ENCODE measurements at places on chromosomes 12 and 14.

GRCh38 chr12:121857322-121858246 lies 1.1 kb downstream of the HPD start:
- DNase-seq, result no peak

DNA sequence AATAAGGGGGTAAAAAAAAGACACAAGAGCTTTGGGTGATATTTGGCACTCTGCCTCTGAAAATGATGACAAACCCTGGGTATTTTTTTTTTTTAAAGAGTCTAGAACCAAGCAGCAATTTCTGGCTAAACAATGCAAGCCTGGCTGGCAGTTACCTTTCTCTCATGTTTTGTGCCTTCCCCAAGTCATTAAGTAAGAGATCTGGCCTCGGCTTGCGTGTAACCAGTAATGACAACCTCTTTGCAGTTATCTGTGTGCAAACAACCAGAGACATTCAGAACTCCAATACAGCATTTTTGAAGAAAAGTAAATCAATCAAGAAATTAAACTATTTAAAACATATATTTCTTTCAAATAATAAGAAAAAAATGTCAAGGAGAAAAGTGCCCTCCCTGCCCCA lies 167.5 kb downstream of the KCNC2 start:
- DNase-seq, result no peak

DNA sequence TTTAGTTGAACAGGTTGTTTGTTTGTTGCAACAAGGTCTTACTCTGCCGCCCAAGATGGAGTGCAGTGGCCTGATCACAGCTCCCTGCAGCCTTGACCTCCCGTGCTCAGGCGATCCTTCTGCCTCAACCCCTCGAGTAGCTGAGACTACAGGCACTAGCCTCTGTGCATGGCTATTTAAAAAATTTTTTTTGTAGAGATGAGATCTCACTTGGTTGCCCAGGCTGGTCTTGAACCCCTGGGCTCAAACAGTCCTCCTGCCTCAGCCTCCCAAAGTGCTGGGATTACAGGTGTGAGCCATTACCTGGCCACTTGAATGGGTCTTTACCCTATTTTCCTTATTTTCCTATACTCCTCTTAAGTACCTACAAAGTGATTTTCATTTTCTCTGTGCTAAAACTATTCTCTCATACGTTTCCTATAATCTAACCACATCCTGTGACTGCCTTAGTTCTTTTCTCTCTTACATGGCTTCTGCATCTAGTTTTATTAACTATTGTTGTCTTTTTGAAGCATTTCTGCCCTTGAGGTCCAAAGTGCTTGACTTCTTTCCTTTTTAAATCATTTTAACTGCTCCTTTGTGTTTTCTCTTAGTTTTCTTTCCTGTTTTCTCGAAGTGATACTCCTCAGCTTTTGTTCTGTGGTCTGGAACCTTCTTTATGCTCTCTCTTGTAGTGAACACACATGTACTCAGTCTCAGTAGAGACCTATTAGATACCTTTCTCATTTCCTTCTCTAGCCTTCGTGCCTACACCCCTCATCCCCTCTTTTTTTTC lies 14.1 kb downstream of the GPX2 start:
- DNase-seq, result no peak

- no peak for DNase-seq
Observed at GRCh38 chr14:68687746-68688145, 105.1 kb downstream of the ZFP36L1 start.

- DNase-seq, result no peak
Observed at GRCh38 chr12:107178776-107179175, 85.4 kb upstream of the CRY1 start.

GRCh38 chr12:60832290-60832689 lies 1236.5 kb downstream of the SLC16A7 start:
- no peak for DNase-seq

GRCh38 chr14:32171469-32171868 lies 30.4 kb upstream of the RNU6-7 start:
- no peak for DNase-seq

DNA sequence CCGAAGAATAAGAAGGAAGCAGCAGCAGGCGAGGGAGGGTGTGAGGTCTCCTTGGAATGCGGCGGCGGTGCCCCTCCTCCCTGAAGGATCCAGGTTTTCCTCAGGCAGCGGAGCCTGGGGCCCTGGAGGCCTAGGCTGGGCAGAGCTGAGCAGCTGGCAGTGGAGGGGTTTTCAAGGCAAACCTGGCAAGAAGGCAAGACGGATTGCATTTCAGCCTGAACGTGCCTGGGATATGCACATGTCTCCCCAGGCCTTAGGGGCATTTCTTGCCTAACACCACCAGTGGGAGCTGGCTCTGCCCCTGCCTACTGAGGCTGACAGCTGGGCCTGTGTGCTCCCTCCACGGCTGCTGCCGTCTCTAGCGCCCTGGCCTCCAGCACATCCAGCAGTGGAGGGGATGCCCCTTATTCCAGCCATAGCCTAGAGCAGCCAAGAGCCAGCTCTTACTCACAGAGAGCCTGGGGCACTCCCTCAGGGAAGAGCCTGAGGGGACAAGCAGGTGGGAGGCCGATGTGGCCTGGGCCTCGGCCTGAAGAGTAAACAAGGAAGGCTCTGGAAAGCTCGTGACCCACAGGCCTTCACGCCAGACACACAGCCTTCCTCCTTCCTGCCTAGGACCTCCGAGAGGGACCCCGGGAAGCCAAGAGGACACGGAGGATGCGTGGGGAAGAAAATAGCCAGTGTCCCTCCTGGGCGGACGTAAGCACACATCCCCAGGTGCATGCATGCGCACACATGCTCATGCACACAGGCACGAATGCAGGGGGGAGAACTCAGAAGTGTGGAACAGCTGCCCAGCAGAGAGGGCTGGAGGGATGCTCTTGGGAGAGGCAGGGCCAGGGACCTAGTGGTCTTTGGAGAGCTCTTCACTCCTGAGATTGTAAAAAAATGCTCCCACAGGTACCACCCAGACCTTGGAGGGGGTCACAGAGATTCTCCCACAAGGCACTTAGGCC lies 23.0 kb upstream of the EIF2B2 start:
- no peak for DNase-seq

GRCh38 chr12:29569132-29569757 lies 71.8 kb upstream of the OVCH1 start:
- DNase-seq, result no peak

DNA sequence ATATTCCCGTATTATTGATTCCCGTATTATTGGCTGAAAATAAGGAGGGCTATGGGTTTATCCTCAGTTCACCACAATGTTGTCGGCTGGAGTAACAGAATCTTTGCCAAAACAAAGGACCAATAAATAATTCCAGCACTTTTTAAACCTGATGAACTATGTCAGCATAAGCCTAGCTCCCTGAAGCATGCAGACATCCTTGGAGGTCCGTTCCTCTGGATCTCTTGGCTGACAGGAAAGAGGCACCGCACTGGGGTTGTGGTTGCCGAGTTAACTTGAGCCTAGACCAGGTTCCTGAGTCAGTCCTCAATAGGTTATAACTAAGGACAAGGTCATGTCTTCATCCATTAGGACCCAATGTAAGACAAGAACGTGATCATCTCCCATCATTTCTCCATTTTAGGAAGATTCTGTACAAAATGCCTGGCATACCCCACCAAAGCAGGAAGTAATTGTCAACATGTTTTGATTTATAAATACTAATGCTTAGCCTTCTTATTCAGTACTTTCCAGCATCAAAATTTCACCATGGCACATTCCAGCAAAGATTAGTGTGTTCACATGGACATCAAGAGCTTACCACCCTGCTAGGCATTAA lies 36.6 kb downstream of the NID2 start:
- no peak for DNase-seq

- no peak for DNase-seq
Observed at GRCh38 chr12:30884799-30885198, 41.7 kb upstream of the TSPAN11 start.

DNA sequence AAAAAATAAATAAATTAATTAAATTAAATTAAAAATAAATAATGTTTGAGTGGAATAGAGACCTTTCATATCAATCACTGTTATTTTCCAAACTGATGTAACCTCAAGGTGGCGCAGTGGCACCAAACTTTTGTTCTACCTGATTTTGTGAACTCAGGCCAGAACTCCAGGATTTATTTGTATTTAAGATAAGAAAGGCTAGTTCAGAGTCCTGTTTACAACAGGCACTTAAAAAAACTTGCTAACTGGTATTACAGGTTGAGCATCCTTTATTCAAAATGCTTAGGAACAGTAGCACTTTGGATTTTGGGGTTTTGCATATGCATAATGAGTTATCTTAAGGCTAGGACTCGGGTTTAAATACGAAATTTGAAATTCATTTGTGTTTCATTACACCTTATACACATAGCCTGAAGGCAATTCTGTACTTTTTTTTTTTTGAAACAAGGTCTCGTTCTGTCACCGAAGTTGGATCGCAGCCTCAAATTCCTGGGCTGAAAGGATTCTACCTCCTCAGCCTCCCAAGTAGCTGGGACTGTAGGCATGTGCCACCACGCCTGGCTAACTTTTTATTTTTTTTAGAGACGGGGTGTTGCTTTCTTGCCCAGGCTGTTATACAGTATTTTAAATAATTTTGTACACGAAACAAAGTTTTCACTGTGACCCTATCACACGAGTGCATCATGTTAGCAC lies 32.4 kb downstream of the YY1 start:
- DNase-seq, result no peak

DNA sequence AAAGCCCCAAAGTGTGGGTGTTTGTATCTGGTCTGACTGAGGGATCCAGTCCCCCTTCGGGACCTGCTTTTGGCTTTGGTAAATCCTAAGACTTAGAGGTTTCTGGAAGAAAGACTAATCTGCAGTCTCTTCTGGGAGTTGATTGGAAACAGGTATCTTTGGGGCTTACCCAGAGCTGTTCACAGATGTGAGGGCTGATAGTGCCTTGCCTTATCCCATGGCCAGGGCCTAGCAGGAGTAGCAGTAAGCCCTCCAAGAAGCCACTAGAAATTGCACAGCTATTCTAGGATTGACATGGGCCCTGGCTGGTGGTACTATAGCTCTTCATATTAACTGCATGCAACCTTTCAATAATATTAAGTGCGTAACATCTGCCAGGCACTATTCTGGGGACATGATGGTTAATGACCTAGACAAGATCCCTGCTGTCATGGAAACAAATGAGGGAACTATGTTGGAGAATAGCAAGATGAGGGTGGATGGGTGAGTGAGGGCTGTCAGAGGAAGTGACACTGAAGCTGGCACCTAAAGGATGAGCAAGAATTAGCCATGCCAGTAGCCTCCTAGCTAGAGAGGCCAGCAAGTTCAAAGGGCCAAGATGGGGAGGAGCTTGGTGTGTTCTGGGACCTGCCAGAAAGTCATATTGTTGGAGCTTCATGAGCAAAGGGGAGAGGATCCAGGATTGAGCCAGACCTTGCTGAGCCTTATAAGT lies 71.7 kb downstream of the CRADD start:
- no peak for DNase-seq

DNA sequence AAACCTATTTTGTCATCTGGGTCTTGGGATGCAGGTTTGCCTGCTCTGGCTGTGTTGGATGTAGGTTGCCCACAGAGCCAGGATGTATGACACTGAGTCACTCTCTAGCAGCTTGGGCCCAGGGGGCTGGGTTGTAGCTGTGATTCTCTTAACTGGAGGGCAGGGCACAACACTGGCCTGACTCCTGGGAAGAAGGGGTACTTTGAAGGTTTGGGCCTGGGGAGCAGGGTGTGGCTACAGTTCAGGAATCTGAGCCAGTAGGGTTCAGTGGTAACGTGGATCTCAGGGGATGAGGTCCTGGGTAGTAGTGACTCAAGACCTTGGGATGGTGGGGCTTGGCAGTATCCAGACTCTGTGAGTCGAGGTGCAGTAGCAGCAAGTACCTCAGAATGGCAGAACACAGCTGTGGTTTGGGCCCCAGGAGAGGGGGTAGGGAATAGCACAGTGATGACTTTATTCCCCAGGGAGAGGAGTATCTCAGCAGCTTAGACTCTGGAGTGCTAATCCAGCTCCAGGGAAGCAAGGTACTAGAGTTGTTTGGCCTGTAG lies 25.7 kb downstream of the TBC1D15 start:
- no peak for DNase-seq

GRCh38 chr14:81591266-81591665 lies 57.6 kb upstream of the SEL1L start:
- no peak for DNase-seq

DNA sequence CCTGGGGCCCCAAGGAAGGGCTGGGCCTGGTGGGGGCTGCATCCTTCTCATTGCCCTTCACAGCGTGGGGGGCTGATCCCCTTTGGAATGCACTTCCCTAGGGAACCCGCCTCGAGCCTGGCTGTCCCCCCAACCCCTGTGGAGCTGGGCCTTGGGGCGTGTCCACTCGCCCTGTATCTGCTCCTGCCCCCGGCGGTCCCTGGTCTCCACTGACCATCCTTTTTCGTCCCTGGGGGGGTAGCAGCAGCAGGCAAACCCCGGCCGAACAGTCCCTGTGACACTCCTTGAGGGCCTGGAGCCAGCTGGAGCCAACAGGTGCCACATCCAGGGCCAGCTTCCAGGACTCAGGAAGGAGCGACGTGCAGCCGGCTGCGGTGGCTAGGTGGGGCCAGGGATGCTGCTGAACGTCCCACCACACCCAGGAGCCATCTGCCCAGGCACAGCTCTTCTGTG lies 9.4 kb upstream of the GPR132 start:
- DNase-seq, result no peak

DNA sequence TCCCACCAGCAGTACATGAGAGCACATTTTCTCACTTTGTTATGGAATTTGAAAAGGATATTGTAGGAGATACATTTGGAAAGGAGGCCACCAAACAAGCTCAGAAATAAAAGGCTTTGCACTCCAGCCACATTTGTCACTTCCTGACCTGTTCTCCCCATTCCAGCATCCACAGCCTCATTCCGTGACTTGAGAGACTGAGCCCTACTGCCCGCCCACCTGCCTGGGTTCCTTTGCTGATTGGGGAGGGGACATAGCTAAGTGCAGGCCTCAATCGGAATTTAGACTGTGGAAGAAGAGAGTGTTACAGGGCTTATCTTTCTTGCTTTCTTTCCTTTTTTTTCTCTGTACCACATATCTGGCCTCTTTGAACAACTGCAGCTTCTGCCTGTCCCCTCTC lies 735.4 kb upstream of the TMEM132C start:
- DNase-seq, result no peak

DNA sequence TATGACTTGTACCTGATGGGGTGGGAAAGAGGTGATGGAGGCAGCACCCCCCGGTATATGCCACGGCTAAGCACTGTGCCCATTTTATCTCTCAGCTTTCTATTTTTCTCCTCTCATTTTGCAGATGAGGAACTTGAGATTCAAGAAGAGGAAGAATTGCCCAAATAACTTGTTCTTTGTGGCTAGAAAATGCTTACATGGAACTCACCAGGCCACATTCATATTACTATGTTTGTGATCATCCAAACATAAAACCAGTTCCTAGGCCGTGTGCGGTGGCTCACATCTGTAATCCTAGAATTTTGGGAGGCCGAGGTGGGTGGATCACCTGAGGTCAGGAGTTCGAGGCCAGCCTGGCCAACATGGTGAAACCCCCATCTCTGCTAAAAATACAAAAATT lies 14.5 kb upstream of the PSMD9 start:
- DNase-seq, result no peak

DNA sequence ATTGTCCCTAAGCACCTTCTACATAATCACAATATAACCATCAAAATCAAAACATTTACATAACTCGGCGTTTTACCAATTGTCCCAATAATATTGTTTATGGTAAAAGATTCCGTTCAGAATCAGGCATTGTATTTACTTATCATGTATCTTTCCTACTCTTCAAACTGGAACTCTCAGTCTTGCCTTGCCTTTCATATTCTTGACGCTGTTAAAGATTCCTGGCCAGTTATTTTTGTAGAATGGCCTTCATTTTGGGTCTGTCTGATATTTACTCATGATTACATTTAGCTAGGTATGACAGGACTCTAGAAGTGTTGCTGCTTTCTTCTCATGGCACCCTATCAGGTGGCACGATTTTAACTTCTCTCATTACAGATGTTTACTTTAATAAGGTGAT lies 850 bp upstream of the HEATR5A start:
- no peak for DNase-seq

Measured in activated CD8-positive, alpha-beta memory T cell treated with anti-CD3 and anti-CD28 coated beads for 48 hours (primary cell).